ENCODE measurements at places on chromosomes 13 and 19.

GRCh38 chr19:47819858-47820257 is 1.9 kb upstream of the CRX start:
- DNase-seq = peak; percentile 95

DNA sequence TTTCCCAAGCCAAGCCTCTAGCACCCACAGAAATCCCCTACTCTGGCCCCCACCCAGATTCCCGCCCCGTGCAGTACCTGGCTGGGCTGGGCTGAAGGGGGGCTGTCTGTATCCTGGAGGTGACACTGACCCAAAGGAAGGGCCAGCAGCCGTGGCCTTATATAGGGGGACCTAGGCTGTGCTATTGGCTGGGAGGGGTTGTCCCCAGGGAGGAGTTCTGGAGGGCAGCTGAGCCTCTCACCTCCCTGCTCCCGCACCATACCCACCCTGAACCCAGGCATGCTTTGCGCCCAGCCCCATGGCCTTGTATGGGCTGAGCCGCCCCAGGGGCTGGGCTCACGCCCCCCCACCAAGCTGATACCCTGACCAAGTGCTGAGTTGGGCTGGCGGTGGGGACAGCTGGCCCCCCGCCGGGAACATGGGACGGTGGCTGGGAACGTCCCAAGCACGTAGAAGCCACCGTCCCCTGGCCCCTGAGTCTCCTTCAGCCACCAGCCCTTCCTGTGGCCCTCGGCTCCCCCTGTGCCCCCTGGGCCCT is at the start of gene CKM:
Gene CKM (minus strand): TSS at position 132 of the 538 bp plus-strand sequence. CDS start 3,162 bp downstream, outside the sequence.
- DNase-seq = no peak

DNA sequence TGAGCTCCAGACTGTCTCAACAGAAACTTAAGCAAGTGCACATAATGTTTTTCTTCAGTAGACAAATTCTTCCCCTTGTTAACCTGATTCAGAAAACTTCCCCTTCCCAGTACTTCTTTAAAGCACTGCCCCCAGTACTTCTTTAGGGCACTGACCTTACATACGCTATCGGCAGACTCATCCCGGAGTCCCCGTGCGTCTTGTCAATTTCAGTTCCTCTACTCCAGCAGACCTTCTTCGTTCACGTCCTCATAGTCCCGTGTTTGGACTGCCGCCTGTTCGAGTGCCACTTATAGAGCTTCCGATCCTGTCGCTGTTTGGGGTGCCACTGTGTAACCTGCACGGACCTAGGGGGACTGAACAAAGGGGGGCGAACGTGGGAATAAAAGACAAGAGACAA is 29.0 kb downstream of the ZNF627 start:
- DNase-seq = no peak

GRCh38 chr19:33503433-33504057 is 18.0 kb downstream of the PEPD start:
- peak; percentile 30 for DNase-seq

DNA sequence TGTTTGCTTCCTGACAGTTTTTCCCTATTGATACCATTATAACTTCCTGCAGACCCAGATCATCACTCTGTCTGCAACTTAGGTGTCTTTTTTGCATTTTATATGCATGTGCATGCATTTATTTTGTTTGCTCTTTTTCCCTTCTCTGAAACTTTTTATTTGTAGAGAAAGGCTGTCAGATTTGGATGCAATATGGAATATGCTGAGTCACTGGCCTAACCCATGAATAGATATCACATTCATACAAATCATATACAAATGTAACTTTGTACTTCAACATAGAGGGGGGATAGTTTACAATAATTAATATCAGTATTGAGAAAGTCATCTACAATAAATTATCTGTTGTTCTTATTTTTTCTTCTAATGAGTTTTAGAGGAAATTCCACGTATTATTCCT is 1465.0 kb downstream of the EFNB2 start:
- no peak for DNase-seq

GRCh38 chr13:50426927-50427326 is 411.7 kb downstream of the KCNRG start:
- DNase-seq = no peak

- DNase-seq = no peak
Observed at GRCh38 chr19:34131100-34131499, 41.2 kb upstream of the LSM14A start.

DNA sequence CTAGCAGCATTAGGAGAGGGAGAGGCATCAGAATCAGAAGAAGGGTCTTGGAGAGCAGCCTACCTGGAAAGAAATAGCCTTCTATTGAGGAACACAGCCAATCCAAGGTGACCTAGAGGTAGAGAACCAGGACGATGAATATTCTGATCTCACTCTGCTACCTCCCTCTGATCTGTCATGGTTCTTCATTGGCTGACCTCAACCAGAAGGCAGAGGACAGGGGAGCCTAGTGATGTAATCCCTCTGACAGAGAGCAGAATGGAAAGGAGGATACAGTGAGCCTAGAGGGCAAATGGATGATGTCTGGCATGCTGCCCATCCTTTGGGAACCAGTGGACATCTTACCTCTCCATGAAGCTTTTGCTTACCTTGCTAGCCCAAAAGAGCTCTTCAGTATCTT is 3.6 kb downstream of the ZNF507 start:
- no peak for DNase-seq

DNA sequence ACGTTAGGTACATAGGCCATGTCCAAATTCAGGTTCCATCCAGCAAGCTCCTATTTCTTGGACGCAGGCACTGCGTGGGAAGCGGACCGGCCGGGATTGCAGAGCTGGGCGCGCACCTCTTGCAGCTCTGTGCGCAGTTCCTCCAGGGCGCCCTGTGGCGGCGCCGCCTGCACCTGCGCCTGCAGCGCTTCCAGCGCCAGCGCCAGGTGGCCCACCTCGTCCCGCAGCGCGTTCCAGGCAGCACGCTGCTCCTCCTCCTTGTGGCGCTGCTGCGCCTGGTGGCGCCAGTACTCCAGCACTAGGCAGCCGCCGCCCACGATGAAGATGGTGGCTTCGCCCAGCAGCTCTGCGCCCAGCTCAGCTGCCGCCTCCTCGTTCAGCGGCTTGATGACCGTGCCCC is 31.1 kb downstream of the OPA3 start:
- peak; percentile 85 for DNase-seq

DNA sequence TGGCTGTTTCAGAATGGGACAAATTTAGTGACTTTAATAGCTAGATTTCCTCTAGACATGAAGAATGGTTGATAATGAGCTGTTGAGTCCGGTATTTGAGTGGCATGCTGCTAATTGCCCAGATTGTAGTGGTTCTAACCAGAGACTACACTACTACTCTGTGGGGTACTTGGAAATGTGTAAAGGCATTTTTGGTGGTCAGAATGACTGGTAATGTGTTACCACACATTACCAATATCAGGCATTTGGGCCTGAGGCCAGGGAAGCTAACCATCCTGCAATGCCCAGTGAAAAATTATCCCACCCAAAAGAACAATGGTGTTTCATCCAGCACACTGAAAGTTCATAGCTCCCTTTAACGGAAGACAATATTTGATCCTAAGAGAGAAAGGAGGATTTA is 17.5 kb upstream of the N4BP2L1 start:
- DNase-seq = no peak

- no peak for DNase-seq
Observed at GRCh38 chr13:69108486-69108885, 999.1 kb upstream of the ATXN8OS start.

GRCh38 chr19:18385675-18386542 is at the start of gene GDF15:
GDF15 (plus strand) TSS chr19:18386158; CDS start chr19:18386190, 32 bp downstream.
- DNase-seq = peak; percentile 73

DNA sequence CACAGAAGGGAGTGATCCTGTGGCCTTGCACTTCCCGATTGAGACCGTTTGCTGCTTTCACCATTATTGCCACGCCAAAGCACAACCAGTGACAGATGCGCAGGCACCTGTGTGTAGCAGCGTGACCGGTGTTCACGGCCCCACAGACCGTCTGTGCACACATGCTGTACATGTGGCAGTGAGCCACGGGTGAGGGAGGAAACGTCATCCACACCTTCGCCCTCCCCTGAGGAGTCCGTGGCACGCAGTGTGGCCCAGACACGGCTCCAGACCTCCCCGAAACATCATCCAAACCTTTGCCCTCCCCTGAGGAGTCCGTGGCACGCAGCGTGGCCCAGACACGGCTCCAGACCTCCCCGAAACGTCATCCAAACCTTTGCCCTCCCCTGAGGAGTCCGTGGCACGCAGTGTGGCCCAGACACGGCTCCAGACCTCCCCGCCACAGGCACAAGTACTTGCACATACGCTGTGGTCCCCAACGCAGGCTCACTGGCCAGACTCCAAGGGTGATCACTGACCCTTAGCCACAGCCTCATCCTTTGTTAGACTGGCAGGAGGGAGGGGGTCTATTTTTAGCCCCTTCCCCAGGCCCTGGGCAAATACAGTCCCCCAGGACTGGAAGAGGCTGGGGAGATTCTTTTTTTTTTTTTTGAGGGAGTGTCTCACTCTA is 7.9 kb upstream of the SHC2 start:
- DNase-seq = no peak

GRCh38 chr13:28991764-28992163 is 171.6 kb downstream of the MTUS2 start:
- DNase-seq = no peak

GRCh38 chr13:23593148-23593547 is 22.9 kb downstream of the TNFRSF19 start:
- no peak for DNase-seq

DNA sequence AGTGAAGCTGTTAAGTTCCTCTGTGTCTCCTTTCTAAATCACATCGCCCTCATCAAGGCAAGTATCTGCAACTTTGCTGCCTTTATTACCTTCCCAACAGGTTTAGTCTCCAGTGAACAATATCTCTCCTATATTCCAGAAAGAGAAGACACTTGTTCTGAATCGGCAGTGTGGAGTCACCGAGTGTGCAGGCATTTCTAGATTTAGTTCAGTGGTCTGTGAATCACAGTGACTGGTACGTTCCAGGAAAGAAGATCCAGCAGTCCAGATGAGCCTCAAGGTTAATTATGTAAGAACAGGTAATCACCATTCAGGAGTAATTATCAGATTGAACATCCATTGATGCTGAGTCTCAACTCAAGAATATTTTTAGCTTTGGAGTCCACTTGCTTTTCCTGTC is 497.0 kb downstream of the FOXO1 start:
- no peak for DNase-seq

DNA sequence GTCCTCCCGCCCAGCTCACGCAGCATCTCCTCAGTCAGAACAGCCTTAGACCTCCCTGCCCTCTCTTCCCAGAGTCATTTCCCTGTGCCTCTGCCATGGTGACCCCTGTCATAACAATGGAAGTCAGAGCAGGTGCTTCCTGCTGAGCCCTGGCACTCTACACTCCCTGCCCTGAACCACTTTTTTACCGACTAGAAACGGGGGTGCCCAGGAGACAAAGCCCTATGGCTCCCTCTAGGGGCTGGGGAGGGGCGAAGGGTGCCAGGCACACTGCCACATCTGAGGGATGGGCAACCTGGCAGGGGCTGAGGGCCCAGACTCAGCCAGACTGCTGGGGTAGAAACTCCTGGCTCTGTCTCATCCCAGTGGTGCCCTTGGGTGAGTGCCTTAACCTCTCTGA is 16.4 kb downstream of the ZNF574 start:
- no peak for DNase-seq

GRCh38 chr13:81658598-81659370 is 1317.9 kb upstream of the SPRY2 start:
- no peak for DNase-seq

- no peak for DNase-seq
Observed at GRCh38 chr19:28436320-28436719, 776.6 kb downstream of the UQCRFS1 start.

- DNase-seq = no peak
Observed at GRCh38 chr19:48424694-48425219, 21.0 kb upstream of the GRWD1 start.

- DNase-seq = no peak
Observed at GRCh38 chr19:3852177-3852511, 16.7 kb downstream of the ZFR2 start.

GRCh38 chr19:29561601-29562000 is 35.8 kb downstream of the VSTM2B start:
- no peak for DNase-seq

DNA sequence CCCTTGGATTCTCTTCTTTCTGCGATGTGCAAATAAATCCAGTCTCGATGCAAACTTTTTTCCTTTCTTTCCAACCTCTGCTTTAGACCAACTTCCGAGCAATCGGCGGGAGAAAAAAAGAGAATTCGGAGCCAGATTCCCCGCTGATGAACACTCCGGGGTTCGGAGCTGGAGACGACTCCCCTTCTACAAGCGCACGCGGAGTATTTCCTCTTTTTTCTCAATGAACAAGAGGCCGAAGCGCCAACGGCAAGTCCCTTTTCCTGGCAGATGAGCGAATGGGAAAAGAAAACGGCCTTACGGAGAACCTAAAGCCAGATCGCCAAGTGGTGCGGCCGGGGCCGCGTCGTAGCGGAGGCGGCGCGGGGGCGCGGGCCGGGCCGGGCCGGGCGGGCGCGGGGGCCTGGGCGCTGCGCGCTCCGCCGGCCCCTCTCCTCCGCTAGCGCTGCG is 250 bp downstream of the SPRY2 start:
- no peak for DNase-seq

- no peak for DNase-seq
Observed at GRCh38 chr19:9535934-9536333, 2.5 kb downstream of the ZNF426 start.

- DNase-seq = no peak
Observed at GRCh38 chr13:73973156-73973555, 161.0 kb downstream of the KLF12 start.

GRCh38 chr19:10543059-10543419 is 665 bp upstream of the ATG4D start:
- DNase-seq = peak; percentile 12

GRCh38 chr13:20873348-20873747 is 29.2 kb downstream of the XPO4 start:
- peak; percentile 63 for DNase-seq

DNA sequence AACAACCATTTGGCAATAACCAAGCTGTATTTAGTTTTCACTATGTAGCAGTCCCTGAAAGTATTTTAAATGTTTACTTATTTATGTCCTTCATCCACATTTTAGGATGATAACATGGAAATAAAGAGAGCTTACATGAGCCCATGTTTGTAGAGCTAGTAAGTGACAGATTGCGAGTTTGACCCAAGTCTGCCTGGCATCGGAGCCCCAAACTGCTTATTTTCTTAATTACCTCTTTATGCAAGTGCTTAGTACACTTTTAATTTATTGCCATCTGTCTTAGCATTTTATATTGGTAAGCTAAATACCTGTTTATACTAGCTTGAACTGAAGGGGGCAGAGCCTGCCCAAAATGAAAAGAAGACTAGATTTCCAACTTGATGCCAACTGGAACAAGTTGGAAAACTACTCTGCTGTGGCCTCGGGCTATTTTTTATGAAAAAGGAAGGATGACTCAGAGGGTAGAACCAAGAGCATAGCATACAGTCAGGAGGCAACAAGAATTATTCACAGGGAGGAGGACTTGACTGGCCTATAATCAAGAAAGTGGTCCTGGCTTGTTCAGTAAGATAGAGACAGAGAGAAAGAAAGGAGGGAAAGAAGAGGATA is 150.2 kb downstream of the NDFIP2 start:
- DNase-seq = no peak

All from neural progenitor cell (in vitro differentiated cells).